ENCODE measurements at places on chromosomes 13 and 19.

GRCh38 chr13:108302279-108302678 lies 32.8 kb downstream of the TNFSF13B start:
- DNase-seq: no peak

GRCh38 chr13:105643966-105644365 lies 891.5 kb downstream of the EFNB2 start:
- no peak for DNase-seq

DNA sequence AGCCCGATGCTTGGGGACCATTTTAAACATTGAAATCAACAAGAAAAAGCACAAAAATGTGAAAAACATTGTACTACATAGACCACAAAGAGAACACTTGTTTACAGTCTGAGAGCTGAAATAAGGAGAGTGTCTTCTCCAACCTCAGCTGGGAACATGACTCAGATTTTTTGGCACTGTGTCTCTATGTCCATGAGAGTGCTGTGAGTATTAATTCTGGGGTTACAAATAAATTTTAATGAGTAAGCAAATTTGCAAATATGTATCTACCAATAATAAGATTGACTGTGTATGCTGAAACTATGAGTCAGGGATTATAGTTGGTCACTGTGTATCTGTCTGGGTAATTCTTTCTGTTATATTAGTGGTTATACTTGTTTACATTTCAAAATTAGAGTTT lies 174.0 kb downstream of the DCT start:
- no peak for DNase-seq

GRCh38 chr13:32955881-32956594 lies 60.2 kb upstream of the KL start:
- DNase-seq: no peak

DNA sequence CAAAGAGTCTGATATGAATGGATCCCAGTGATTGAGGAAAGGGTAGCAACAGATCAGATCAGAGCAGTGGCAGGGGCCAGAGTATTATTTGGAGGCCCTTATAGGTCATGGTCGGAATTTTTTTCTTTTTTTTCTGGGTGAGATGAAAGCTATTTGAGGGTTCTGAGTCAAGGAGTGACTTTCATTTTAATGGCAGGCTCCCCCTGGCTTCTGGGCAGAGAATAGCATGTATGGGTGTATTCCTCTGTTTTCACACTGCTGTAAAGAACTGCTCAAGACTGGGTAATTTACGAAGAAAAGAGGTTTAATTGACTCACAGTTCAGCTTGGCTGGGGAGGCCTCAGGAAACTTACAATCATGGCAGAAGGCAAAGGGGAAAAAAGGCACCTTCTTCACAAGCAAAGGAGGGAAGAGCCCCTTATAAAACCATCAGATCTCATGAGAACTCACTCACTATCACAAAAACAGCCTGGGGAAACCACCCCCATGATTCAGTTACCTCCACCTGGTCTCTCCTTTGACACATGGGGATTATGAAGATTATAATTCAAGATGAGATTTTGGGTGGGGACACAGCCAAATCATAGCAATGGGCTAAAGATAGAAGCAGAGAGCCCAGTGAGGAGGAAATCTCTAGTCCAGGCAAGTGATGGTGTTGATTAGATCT lies 3.0 kb upstream of the SLC6A16 start:
- peak; percentile 26 for DNase-seq

DNA sequence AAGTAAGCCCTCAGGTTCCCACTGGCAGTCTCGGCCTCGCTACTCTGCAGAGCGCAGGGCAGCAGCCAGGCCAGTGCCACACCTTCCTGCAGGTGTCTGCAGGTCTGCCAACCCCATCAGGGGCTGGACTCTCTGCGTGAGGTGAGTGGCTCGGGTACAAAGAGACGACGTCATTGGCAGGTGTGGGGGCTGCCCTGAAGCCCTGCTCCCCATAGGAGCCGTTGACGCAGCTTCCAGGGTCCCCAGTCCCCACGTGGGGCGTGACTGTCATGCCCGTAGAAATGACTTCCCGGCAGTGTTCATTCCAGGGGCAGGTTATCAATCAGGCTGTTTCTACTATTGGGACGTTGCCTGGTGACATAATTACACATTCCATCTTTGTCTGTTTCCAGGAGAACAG lies 15.3 kb upstream of the GJB6 start:
- no peak for DNase-seq

DNA sequence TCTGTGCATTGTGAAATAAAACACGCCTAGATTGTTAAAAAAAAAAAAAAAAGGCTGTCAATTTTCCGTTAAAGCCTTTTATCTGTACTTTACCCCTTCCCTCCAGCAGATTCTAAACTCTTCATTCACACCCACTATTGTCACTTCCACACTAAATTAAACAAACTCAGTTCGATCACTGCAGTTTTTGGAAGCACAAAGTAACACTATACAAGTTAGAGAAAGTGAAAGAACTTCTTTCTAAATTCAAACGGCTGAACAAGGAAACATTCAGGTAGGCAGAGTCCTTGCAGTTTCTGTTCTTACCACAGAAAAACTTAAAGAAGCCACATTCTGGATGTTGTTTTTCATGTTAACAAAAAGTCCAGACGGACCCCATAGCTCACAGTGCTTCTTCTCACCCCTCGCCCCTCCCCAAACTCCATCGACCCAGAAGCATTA lies 27.5 kb upstream of the UBE2L5 start:
- no peak for DNase-seq

GRCh38 chr19:51439021-51439465 lies 19.2 kb downstream of the SIGLEC8 start:
- DNase-seq: no peak

- no peak for DNase-seq
These were observed 112.0 kb downstream of the TBC1D4 start for GRCh38 chr13:75369981-75370380.

GRCh38 chr13:78339927-78340326 lies 263.4 kb downstream of the POU4F1 start:
- DNase-seq: no peak

GRCh38 chr19:41189425-41190065 lies 3.5 kb upstream of the CYP2S1 start:
- no peak for DNase-seq

DNA sequence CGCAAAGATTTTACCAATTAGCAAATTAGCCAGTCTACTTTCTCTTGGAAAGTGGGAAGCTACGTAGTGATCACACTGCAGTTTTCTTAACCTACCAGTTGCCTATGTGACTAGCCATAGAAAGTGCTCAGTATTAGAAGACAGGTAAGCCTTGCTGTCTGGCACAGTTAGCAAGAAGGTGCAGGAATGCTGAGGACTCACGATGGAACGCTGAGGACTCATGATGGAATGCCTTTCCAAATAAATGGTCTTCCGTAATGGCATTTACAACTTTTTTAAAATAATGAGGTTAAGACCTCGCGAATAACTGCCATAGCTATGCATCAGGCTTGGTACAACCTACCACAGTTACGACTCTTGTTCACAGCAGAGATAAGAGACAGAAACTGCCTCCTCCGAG lies 1645.6 kb upstream of the MIR17HG start:
- DNase-seq: no peak

DNA sequence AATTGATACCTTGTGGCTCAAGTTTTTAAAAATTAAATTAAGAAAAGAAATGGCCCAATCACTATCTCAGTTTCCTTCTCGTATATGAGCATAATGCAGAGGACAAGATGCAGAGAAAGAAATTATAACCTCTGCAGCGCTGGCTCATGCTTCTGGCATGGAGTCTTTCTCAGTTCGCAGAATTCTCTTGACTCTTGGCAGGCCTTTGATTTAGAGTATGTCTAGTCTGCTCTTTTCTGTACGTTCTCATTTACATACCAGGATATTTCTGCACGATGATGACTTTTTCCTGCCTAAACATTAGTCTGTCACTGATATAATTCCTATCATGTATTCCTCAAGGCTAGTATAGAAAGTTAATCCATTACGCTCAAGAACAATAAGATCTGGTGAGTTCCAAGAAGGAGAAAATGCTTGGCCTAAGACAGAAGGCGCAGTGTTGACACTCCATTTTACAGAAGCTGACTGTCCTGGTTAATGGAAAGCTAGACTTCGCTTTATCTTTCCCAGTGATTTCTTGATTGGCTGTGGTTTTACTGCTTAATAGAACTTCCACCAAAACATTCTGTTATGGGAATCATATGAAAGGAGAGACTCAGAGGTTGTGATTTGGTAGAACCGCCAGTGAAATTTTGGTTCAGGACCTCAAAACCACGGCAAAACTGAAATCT lies 1.7 kb upstream of the SMAD9 start:
- DNase-seq: no peak

DNA sequence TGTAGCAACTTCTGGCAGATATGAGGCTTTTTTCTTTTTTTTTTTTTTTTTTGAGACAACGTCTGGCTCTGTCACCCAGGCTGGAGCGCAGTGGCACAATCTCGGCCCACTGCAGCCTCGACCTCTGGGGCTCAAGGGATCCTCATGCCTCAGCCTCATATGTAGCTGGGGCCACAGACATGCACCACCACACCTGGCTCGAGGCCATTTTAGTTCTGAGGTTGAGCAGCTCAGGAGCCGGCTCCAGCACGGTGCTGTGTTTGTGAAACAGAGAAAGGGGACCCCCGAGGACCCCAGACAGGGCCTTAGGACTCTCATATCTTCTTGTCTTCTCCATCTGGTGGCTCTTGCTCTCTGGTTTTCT lies 3.4 kb upstream of the FLT3LG start:
- no peak for DNase-seq

DNA sequence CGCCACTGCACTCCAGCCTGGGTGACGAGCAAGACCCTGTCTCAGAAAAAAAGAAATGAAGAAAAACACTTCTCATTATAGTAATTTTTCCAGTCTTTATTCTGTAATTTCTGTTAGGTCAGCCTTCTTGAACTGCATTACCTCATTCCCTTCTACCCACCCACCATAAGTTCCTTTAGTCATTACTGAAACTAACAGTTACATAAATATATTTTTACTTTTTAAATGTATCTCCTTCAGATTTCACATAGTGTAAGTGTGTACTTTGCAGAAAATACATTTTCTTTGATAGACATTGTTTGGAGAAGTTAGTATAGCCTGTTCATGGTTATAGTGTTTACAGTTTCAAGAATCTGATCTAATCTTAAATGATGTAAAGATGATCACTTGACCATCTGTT lies 31.7 kb upstream of the KCTD4 start:
- DNase-seq: no peak

- no peak for DNase-seq
These were observed 338.1 kb upstream of the PCDH9 start for GRCh38 chr13:67568205-67568604.

GRCh38 chr19:47741544-47742140 lies 3.7 kb upstream of the NOP53 start:
- no peak for DNase-seq

- no peak for DNase-seq
These were observed 555 bp downstream of the SAMD4B start for GRCh38 chr19:39342647-39343305.

DNA sequence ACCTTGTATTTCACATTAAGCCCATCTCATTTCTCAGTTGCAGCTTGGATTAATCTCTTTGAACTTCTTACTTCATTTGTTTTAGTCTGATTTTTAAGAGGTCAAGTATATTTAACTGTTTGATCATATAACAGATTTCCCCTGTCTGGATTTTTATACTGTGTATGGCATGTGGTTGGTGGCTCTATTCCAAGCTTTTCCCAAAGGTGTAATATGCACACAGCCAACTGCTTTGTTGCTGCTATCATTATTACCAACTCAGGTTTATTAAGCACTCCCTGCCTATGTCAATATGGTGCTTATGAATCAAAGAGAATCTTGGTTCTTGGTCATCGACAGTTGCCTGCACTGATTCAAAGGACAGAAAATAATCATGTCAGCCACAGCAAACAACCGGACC lies 92.6 kb downstream of the RAP2A start:
- DNase-seq: no peak

GRCh38 chr13:50991579-50992521 lies 82.3 kb downstream of the RNASEH2B start:
- no peak for DNase-seq

GRCh38 chr13:84896128-84896527 lies 903.1 kb downstream of the SLITRK6 start:
- no peak for DNase-seq

DNA sequence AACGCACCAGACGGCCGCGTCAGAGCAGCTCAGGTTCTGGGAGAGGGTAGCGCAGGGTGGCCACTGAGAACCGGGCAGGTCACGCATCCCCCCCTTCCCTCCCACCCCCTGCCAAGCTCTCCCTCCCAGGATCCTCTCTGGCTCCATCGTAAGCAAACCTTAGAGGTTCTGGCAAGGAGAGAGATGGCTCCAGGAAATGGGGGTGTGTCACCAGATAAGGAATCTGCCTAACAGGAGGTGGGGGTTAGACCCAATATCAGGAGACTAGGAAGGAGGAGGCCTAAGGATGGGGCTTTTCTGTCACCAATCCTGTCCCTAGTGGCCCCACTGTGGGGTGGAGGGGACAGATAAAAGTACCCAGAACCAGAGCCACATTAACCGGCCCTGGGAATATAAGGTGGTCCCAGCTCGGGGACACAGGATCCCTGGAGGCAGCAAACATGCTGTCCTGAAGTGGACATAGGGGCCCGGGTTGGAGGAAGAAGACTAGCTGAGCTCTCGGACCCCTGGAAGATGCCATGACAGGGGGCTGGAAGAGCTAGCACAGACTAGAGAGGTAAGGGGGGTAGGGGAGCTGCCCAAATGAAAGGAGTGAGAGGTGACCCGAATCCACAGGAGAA lies 1.9 kb downstream of the PPP1R12C start:
- no peak for DNase-seq

- peak; percentile 16 for DNase-seq
These were observed 8.1 kb upstream of the TNFSF14 start for GRCh38 chr19:6677883-6678689.

- no peak for DNase-seq
These were observed 531.7 kb downstream of the MYO16 start for GRCh38 chr13:109160887-109161669.

DNA sequence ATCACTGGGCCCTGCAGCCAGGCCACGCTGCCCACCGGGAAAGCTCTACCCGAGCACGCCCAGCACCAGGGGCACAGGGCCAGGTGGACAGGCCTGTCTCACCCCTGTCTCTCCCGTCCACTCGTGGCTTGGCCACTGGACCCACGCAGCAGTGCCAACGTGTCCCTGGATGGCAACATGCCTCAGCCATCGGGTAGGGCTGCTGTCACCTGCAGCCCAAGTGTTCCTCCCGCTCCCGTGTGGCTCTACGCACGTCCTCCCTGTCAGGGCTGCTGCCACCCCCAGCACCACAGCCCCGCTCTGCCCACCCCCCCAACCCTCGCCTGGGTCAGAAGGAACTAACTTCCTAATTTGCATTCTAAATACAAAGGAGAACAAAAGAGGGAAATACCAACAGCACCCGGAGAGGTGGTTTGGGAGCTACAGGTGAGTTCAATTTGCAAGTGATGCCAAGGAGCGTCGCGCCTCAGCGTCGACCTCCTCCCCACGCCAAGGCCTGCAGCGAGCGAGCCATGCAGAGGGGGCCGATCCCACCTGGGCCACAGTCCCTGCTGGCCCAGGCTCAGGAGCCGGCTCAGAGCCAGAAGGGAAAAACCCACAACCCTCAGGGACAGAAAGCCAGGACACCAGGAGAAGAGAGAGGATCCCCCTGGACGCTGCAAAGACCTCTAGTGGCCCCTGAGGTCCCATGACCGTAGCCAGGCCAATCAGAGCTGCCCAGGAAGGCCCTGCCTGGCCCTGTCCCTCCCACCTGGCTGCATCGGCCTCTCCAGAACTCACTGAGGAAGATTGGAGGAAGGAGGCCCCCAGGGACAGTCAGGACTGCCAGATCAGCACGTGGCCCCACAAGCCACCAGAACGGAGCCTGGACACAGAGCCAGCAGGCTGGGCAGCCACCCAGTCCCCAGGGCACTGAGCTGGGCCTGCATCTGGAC lies 128.4 kb upstream of the SPACA7 start:
- DNase-seq: no peak

- no peak for DNase-seq
These were observed 145.2 kb upstream of the KLHL1 start for GRCh38 chr13:70253411-70253810.

- DNase-seq: no peak
These were observed 8.5 kb upstream of the ZNF91 start for GRCh38 chr19:23403581-23404324.

Data from effector CD4-positive, alpha-beta T cell (primary cell).